ENCODE measurements at places on chromosomes 7 and 10.

GRCh38 chr10:70528741-70529362, 50.3 kb downstream of the PALD1 start:
- DNase-seq = no peak

DNA sequence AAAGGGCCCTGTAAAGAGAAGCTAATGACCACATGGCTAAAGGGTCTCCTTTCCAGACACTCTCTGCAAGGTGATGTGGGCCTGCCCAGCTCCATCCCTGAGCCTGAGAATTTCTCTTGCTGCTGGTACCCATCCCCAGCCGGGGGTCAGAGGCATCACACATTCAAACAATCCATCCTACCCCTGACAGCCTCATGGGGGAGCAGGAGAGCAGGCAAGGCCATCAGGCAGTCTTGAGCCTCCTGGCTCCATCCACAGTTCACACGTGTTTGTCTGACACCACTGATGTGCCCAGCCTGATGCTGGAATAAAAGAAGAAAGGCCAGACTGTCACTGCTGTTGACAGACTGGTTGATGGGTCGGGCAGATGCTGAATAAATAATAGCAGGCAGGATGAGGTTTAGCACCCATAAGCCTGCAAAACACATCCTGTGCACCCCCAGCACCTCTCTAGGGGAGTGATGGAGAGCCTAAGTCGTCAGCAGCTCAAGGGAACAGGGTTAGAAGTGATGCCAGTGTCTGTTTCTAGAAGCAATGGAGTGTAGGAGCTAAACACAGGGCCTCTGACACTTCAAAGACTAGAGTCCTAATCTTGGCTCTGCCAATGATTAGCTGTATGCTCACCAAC, 43.5 kb downstream of the TLL2 start:
- DNase-seq = peak; percentile 6

- DNase-seq = no peak
These were observed 93.1 kb upstream of the DKK1 start for GRCh38 chr10:52220947-52221346.

DNA sequence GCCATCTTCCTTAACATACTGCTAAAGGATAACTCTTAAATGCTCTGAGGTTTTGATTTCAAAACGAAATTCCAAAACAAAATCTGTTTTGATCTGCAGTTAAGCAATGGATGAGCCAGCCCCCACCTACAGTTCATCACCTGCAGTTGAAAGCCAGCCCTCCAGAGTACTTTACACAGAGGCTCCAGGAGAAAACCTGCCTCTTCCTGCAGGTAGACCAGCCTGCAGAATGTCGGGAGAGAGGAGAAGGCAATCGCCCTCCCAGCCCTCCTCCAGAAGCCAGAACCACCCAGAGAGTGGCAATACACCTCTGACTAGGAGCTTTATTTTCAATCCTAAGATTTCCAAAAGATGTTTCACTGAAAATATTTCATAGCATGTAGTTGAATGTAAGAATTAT, 798.1 kb downstream of the GATA3 start:
- no peak for DNase-seq

GRCh38 chr10:127888521-127889312, 4.0 kb downstream of the CLRN3 start:
- no peak for DNase-seq

DNA sequence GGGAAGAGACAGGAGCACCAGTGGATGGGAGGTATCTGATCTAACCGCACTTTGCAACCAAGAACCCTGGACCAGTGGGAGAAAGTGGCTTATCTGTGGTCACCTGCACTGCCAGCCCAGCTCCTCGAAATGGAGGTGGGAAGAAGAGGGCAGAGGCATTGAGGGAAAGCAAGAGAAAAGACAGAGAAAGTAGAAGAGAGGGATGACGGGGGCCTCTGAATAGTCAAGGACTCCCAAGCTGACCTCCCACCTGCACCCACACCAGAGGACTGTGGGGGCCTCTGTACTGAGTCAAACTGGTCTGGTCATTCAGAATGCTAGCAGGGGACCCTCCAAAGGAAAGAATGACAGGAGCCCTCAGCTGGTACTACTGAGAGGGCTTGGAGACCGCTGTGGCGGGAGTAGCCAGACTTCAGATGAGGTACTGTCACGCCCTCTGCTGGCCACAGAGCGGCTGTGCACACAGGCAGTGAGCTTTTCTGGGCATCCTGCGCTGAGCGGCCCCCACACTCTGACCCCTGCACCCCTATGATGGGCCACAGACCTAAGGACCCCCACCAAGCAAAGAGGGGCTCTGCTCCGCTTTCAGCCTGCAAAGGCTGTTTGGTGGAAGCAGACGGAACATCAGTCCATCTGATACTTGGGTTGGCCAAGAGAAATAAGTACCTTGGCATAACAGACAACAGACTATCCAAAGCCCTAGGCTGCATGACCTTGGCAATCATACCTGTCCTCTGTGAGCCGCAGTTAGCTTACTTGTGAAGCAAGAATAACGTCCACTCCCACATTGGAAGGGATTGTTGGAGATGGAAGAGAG, 112.9 kb downstream of the COL13A1 start:
- DNase-seq = peak; percentile 35

DNA sequence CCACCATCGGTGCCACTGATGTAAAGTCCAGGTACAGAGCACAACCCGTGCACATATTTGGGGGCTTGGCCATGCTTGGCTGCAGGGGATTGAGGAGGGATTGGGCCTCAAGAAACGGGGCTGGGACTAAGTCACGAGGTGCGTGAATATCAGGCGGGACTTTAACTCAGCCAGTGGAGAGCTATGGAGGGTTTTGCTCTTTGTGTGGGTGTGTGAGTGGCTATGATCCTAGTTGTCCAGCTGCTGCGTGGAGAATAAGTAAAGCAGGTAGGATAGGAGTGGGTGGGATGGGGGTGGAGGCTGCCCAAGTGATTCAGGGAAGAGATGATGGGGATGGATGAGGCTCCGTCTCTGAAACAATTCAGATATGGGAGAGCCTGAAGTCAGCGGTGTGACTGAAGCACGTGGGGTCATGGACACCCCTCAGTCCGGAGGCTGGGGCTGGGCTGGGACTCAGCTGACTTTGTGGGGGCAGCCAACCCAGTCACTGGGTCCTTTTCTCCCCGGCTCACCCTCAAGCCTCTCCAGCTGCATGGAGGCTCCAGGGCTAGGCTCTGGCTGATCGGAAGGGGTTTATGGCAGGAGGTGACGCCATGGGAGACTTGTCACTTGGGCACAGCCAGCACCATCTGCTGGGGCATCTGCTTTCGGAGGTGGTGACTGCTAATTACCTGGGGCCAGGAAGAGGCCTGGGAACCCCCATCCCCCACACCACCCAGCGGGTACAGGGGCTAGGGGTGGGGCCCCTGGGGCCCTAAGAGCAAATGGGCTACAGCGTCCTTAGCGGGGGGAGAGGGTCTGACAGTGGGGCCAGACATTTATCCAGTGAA, 1.7 kb upstream of the LFNG start:
- DNase-seq = no peak

DNA sequence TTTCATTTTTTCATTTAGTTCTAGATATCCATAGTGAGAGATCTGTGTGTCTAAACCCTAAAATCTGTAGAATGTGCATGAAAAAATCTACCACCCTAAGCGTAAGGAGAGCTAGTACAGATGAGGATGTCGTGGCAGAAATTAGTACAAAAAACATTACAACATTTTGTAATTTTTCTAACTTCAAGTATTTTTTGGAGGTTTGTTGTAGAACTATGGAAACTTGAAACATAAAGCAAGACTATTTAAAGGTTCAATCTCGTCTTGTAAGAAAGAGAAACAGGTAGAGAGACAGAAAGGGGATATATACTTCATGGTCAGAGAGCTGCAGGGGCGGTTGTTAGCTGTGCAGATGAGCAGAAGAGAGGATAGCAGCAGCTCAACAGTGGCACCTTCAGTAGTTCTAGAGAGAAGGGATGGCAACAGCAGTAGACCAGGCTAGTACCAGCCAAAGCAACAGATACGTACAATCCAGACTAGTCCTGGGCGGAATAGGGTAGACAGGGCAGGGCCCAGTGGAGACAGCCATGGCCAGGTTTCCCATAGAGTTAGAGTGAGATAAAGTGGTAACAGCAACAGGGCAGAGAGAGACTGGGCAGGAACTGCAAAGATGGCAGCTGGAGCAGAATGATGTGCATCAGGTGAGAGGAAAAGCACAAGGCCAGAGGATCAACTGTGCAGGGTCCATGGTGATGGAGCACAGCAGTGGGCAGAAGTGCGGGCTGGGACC, 145.2 kb downstream of the FRMD4A start:
- peak; percentile 64 for DNase-seq

- no peak for DNase-seq
These were observed 51.0 kb downstream of the CDH23 start for GRCh38 chr10:71447676-71448075.

DNA sequence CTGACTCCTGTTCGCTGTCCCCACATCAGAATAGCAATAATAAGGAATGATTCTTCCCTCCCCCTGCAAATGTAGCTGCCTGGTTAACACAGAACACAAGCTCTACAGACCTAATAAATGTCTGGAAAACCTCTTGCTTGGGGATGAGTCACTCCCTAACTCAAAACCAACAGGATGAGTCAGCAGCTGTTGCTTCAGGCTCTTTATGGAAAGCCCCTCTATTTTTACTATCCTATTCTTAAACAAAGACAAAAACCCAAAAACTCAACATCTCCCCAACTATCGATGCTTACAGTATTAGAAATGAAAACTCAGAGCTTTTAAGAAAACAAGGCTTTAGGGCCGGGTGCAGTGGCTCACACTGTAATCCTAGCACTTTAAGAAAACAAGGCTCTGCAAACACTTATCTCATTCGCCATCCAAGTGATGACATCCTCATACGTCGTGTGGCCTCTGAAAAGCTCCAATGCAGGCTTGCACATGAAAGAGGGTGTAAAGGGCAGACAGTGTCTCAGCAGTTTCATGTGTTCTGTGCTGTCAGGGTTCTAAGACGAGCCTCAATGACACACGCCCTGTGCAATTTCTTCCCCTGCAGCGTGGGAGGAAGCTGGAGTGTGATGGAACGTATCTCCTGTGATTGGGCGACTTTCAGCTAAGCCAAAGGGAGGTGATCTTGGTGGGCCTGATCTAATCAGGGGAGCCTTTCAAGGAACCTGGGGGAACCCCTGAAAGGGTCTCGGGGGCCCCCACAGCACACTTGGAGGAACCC, 70.1 kb downstream of the AMZ1 start:
- peak; percentile 40 for DNase-seq

- no peak for DNase-seq
These were observed 21.8 kb downstream of the AUTS2 start for GRCh38 chr7:69620063-69620462.

Measured in activated CD4-positive, alpha-beta T cell treated with anti-CD3 and anti-CD28 coated beads, Interleukin-2, amount 50 U/mL, for 24 hours (primary cell).